Naive thymus-derived CD4-positive, alpha-beta T cell (primary cell): ENCODE measurements at places on chromosomes 3 and 15.

- no peak overlapping the region for H3K4me3 ChIP-seq
- H3K27ac ChIP-seq, result no peak overlapping the region
- no peak for DNase-seq
- H3K27me3 ChIP-seq, result no peaks in the 10 kb centered on the region
- H3K4me1 ChIP-seq, result no peaks in the 10 kb centered on the region
Measured at GRCh38 chr3:174531262-174531982, 327.7 kb upstream of the NAALADL2 start.

- no peak for DNase-seq
- peaks cover 26% of the 10 kb centered on the region for H3K4me1 ChIP-seq
- H3K36me3 ChIP-seq, result no peaks in the 10 kb centered on the region
- H3K27me3 ChIP-seq, result no peaks in the 10 kb centered on the region
- H3K4me3 ChIP-seq, result no peak overlapping the region
Measured at GRCh38 chr3:187980861-187981260, 173.1 kb upstream of the LPP start.

DNA sequence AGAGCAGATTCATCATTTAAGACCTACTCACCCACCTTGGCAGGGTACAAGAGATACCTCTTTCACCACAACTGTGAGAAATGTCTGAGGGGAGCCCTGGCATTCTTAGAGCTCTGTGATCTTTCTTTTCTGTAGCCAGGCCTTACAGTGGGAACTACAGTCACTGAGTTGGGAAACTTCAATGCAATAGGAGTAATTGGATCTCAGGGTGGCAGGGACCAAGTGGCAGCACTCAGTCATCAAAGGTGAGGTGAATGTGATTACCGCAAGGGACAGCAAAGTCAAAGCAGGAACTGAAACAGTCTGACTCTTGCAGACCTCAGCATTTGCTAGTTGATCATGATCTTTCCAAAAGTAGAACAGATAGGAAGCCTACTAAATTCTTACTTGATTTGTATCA lies 7.2 kb upstream of the MCF2L2 start:
- H3K4me3 ChIP-seq, result no peak overlapping the region
- no peaks in the 10 kb centered on the region for H3K27me3 ChIP-seq

- H3K4me3 ChIP-seq, result no peak overlapping the region
- no peak overlapping the region for H3K27ac ChIP-seq
- no peaks in the 10 kb centered on the region for H3K36me3 ChIP-seq
- DNase-seq, result no peak
- H3K27me3 ChIP-seq, result no peaks in the 10 kb centered on the region
Measured at GRCh38 chr3:186400662-186401061, 38.6 kb upstream of the DGKG start.

DNA sequence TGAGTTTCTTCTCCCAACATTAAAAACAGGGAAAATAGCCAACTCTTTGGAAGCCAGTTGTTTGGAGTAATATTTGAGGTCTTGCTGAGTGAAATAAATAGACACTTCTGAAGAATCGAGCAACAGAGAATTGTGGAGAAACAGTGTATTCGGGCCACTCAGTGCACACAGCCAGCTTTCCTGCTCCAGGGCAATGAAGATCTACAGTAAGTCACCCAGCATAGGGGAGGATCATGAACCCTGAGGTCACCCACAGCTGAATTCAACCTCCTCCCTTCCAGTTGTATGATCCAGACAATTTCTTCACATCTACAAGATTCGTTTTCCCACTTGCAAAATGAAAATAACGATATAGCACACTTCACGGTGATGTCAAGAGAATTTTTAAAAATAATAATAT lies 161.7 kb upstream of the BCL6 start:
- H3K4me3 ChIP-seq, result no peak overlapping the region
- DNase-seq, result no peak
- no peaks in the 10 kb centered on the region for H3K27me3 ChIP-seq
- no peaks in the 10 kb centered on the region for H3K36me3 ChIP-seq
- no peaks in the 10 kb centered on the region for H3K4me1 ChIP-seq

DNA sequence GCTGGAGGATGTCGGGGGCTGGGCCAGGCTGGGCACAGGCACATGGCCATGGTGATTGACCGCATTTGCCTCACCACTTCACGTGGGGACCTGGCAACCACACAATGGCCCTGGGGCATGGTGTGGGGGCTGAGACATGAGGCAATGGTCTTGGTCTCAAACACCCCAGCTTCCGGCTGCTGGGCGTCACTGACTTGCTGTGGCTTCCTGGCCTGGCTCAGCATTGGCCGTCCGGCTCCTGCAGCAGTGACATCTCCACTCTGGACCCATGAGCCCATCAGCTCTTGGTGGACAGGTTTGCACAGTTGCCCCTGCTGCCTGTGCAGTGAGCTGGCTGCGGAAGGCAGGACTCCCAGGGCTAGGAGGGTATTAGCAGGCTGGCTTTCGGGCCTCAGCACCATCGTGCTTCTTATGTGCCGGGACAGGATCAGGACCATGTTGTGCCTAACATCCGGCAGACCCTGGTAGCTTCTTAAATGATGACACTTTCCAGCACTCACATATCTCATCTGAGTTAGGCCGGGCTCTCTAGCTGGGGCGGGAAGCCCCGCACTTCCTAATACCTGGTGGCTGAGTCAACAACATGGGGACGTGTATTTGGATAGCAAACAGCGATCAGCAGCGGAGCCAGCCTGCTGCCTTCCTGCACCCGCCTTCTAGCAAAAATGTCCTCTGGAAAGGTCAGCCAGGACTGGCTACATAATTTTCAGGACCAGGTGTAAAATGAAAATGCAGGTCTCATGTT lies 34.1 kb downstream of the ZNF710 start:
- no peak for DNase-seq
- no peak overlapping the region for H3K4me3 ChIP-seq
- no peaks in the 10 kb centered on the region for H3K36me3 ChIP-seq
- no peaks in the 10 kb centered on the region for H3K27me3 ChIP-seq
- H3K4me1 ChIP-seq, result peaks cover 37% of the 10 kb centered on the region
- H3K27ac ChIP-seq, result no peak overlapping the region

- H3K4me3 ChIP-seq, result no peak overlapping the region
- no peaks in the 10 kb centered on the region for H3K4me1 ChIP-seq
- no peak for DNase-seq
Measured at GRCh38 chr3:151630938-151631441, 102.7 kb upstream of the AADACL2 start.

GRCh38 chr15:25238126-25238525 lies 200.7 kb downstream of the UBE3A start:
- H3K4me3 ChIP-seq, result no peak overlapping the region
- H3K27me3 ChIP-seq, result no peaks in the 10 kb centered on the region

GRCh38 chr3:16928386-16929132 lies 43.8 kb downstream of the PLCL2 start:
- no peaks in the 10 kb centered on the region for H3K27me3 ChIP-seq
- H3K27ac ChIP-seq, result no peak overlapping the region
- no peak overlapping the region for H3K4me3 ChIP-seq

DNA sequence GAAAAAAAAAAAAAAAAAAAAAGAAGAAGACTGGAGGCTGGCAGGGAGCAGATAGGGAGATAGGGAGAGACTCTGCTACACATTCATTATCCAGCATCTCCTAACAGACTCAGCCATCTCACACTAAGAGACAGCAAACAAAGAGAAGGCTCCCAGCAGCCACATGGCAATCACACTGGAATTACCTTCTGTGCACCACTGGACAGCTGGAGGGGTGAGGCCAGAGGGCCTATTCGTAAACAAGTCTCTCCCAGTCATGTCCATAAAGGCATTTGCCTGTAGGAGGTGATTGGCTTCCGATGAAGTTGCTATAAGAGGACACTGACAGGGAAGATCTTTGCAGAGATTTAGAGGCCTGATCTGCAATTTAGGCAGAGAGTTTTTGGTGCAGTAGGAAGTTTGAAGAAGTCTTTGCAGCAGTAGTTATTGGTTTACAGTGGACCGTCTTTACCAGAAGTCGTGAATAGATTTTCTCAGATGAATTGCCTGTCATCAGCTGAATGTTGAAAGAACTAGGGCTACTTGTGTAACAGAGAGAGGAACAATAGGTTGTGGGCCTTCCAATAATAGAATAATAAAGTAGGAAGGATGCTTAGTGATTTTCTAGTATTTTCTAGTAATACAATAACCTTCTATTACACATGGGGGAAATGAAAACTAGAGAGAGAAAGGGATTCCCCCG lies 89.7 kb downstream of the TP63 start:
- no peak overlapping the region for H3K4me3 ChIP-seq
- no peaks in the 10 kb centered on the region for H3K27me3 ChIP-seq
- no peak for DNase-seq
- H3K27ac ChIP-seq, result no peak overlapping the region

DNA sequence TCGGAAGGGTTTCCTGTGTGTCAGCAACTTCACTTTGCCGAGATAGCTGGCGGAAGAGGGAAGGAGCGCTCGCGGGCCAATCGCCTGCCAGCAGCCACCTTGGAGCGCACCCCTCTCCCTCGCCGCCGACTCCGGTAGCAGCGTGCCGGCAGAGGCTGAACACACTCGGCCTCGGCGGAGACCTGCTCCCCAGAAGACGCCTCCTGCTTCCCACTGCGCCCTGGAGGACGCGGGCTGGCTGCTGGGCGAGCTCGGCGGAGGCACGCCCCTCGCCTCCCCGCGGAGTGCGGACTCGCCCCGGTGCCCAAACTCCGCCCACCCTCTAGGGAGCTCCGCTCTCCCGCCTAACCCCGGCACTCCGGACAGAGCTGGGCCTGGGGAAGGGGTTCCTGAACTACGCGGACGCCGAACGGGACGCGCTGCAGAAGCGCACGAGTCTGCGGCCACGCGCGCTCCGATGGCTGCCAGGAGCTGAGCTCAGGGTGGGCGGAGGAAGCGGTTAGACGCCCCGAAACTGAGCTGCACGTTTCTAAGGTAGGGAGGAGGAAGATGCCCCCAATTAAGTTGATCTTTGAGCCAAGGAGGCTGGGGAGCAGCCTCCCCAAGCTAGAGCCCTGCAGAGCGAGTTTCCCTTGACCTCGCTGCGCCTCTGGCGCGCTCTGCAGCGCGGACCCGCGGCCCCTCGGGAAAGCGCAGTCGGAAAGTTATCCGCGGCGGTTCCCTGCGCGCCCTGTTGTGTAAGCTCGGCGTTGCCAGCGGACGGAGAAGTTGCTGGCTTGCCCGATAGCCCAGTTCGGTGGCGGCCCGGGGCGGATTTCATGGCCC lies at the start of gene P2RY1:
Gene P2RY1, plus strand, starts transcription at position 356 of the 825 bp plus-strand sequence. CDS start 652 bp downstream, outside the sequence.
- H3K27me3 ChIP-seq, result no peaks in the 10 kb centered on the region
- H3K36me3 ChIP-seq, result no peaks in the 10 kb centered on the region
- no peaks in the 10 kb centered on the region for H3K4me1 ChIP-seq
- peak; percentile 7 for DNase-seq
- no peak within 1 kb of the TSS for H3K27ac ChIP-seq

DNA sequence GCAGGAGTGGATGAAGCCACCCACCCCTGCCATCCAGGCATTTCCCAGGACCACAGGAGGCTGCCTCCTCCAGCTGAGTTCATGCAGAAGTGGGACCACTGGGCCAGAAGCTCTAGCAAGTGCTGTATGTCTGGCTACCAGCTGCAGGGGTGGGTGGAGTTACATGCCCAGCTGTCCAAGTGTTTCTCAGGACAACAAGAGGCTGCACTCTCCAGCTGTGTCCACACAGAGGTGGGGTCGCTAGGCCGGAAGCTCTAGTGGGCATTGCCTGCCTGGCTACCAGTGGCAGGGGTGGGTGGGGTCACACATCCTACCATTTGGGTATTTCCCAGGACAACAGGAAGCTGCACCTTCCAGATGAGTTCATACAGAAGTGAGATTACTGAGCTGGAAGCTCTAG lies 234.0 kb upstream of the PPP2R3A start:
- H3K4me1 ChIP-seq, result no peaks in the 10 kb centered on the region
- H3K27ac ChIP-seq, result no peak overlapping the region
- H3K36me3 ChIP-seq, result no peaks in the 10 kb centered on the region
- DNase-seq, result no peak
- no peak overlapping the region for H3K4me3 ChIP-seq
- H3K27me3 ChIP-seq, result no peaks in the 10 kb centered on the region

- H3K27me3 ChIP-seq, result no peaks in the 10 kb centered on the region
- no peaks in the 10 kb centered on the region for H3K4me1 ChIP-seq
- H3K36me3 ChIP-seq, result no peaks in the 10 kb centered on the region
- no peak for DNase-seq
- no peak overlapping the region for H3K4me3 ChIP-seq
Measured at GRCh38 chr15:40960925-40961324, 7.7 kb downstream of the CHAC1 start.

- H3K27me3 ChIP-seq, result no peaks in the 10 kb centered on the region
- no peak for DNase-seq
- no peak overlapping the region for H3K4me3 ChIP-seq
- H3K36me3 ChIP-seq, result no peaks in the 10 kb centered on the region
Measured at GRCh38 chr3:188212308-188212969, 58.5 kb downstream of the LPP start.

DNA sequence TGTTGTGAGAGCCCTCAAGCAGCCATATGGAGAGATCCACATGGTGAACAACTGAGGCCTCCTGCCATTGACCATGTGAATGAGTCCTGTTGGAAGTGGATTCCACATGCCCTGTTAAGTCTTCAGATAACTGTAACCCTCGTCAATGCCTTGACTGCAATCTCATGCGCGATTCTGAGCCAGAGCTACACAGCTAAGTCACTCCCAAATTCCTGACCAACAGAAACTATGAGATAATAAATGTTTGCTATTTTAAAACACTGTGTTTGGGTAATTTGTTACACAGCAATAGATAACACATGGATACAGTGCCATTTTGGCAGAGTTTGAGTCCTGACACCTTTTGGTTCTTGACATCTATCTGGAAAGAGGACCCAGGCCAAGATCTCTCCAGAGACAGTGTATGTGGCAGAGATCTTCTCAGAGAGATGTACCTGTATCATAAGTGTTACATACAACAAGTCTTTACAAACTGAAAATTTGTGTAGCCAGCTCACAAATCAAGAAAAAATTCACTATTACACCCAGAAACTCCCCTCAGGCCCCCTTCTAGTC lies 34.5 kb upstream of the BNC1 start:
- H3K4me3 ChIP-seq, result no peak overlapping the region
- H3K27me3 ChIP-seq, result no peaks in the 10 kb centered on the region
- no peaks in the 10 kb centered on the region for H3K4me1 ChIP-seq
- no peak overlapping the region for H3K27ac ChIP-seq

- peaks cover 39% of the 10 kb centered on the region for H3K36me3 ChIP-seq
- H3K4me1 ChIP-seq, result peaks cover 19% of the 10 kb centered on the region
- H3K4me3 ChIP-seq, result no peak overlapping the region
Measured at GRCh38 chr15:88465633-88466224, 1.5 kb downstream of the MRPL46 start.

GRCh38 chr3:851098-851790 lies 241.6 kb upstream of the CNTN6 start:
- no peaks in the 10 kb centered on the region for H3K36me3 ChIP-seq
- H3K4me3 ChIP-seq, result no peak overlapping the region
- no peaks in the 10 kb centered on the region for H3K4me1 ChIP-seq
- no peak for DNase-seq
